ENCODE measurements at places on chromosomes 3 and 15. TPM values are rescaled to one million over a fixed set of nuclear protein-coding genes. Genes with fewer than 3 reads are reported as not detected.

HHLA2 gene
- total RNA-seq: not detected

STAC gene
- 7.3 TPM for total RNA-seq

FBLN2 gene
- total RNA-seq: 1.4 TPM

CLSTN2 gene
- not detected for total RNA-seq

HRG gene
- total RNA-seq: not detected

FOXB1 gene
- total RNA-seq: not detected

ZDHHC23 gene
- 3.3 TPM for total RNA-seq

CNOT10 gene
- 50.5 TPM for total RNA-seq

CHST2 gene
- 1.6 TPM for total RNA-seq

ADGRG7 gene
- total RNA-seq: not detected

CCR8 gene
- total RNA-seq: not detected

CEP97 gene
- 11.7 TPM for total RNA-seq

CNTN6 gene
- 0.11 TPM for total RNA-seq

GASK1A gene
- total RNA-seq: not detected

CRABP1 gene
- total RNA-seq: not detected

PHC3 gene
- total RNA-seq: 10.3 TPM

DNAJA4 gene
- total RNA-seq: not detected

ITGB5 gene
- 257 TPM for total RNA-seq

NUDT16 gene
- total RNA-seq: 12.2 TPM

TRAIP gene
- 16.4 TPM for total RNA-seq

JMJD7 gene
- 9.4 TPM for total RNA-seq

FETUB gene
- not detected for total RNA-seq

KCNMB2 gene
- not detected for total RNA-seq

VIPR1 gene
- total RNA-seq: 13.5 TPM

CAMK1 gene
- total RNA-seq: 2.7 TPM

GHSR gene
- not detected for total RNA-seq

SRPRB gene
- total RNA-seq: 49.3 TPM

PLSCR5 gene
- not detected for total RNA-seq

ERICH6 gene
- not detected for total RNA-seq

SLC2A2 gene
- not detected for total RNA-seq

SLC25A38 gene
- 31.1 TPM for total RNA-seq

GP5 gene
- not detected for total RNA-seq

CP gene
- total RNA-seq: not detected

SUSD5 gene
- 9.7 TPM for total RNA-seq

LRRC31 gene
- total RNA-seq: not detected

CACNA1D gene
- total RNA-seq: 4.3 TPM

RAD51 gene
- total RNA-seq: 29.8 TPM

DNAH1 gene
- total RNA-seq: 8.1 TPM

SLC22A14 gene
- 0.29 TPM for total RNA-seq

KNG1 gene
- not detected for total RNA-seq

ADAMTSL3 gene
- total RNA-seq: 1.7 TPM

ANKRD63 gene
- total RNA-seq: 0.37 TPM

SNTN gene
- total RNA-seq: not detected

ECE2 gene
- total RNA-seq: not detected

LRTM1 gene
- not detected for total RNA-seq

BRPF1 gene
- 41.5 TPM for total RNA-seq

AMT gene
- total RNA-seq: 1.8 TPM

DCP1A gene
- total RNA-seq: 14.5 TPM

RUBCN gene
- 13.5 TPM for total RNA-seq

ARPP21 gene
- 1.6 TPM for total RNA-seq

KIF7 gene
- 11.9 TPM for total RNA-seq

Data from A375 (cell line).